ENCODE measurements at places on chromosomes 6 and 20.

- DNase-seq, result no peak
Observed at GRCh38 chr20:64041040-64041780, 5.2 kb downstream of the C20orf204 start.

DNA sequence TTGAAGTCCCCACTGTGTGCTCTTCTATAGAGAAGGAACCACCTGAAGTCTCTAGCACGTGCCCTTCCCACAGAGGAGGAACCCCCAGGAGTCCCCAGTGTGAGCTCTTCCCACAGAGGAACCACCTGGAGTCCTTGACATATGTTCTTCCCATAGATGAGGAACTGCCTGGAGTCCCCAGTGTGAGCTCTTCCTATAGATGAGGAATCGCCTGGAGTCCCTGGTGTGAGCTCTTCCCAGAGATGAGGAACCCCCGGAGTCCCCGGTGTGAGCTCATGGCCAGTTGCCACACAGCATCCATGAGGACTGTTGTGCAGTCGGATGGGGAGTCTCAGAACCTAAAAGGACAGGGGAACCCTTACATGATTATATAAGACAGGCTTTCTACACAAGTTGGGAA is 158.1 kb upstream of the THBS2 start:
- DNase-seq, result no peak

GRCh38 chr6:140828856-140829255 is 1303.9 kb upstream of the GJE1 start:
- DNase-seq, result no peak

DNA sequence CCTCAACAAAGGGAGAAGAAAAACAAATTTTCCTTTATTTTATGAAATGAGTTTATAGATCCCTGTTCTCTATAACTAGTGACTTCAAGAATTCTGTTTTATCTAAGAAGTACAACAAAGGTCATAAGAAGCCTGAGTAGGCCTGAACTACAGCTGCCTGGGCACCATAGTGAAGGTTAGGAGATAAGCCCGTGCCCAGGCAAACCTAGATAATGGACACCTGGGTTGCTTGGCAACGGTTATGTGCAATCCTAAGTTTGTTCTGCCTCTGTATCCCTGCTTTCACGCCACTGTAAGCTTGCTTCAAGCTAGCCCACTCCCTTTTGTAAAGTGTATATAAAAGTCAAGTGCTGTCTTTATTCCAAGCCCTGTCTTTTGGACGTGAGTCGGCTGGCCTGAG is 23.2 kb downstream of the SCGN start:
- no peak for DNase-seq

DNA sequence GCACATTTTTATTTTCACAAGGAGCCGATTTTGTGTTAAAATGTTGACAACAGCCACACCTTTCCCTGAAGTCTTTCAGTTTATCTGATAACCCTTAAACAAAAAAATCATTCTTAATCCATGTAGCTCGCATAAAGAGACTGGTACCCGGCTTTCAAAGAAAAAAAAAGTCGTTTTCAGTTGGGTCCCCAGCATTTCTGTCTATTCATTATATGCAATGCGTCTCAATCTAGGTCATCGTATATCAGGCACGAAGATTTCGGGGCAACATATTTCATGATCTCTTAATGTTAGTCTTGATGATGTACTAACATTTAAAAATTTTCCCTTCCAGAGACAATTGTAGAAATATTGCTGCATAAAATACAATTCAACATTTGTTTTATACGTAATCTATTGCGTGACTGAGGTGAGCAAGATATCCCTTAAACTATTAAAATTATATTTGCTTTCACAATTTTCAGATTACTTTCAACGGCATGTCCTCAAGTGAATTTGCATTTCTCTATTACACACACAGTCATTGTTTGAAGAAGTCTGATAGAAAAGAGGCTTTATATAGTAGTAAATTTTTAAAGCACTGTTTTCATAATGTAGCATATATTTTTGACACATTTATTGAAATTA is 2.9 kb upstream of the TUBB2B start:
- DNase-seq, result no peak

DNA sequence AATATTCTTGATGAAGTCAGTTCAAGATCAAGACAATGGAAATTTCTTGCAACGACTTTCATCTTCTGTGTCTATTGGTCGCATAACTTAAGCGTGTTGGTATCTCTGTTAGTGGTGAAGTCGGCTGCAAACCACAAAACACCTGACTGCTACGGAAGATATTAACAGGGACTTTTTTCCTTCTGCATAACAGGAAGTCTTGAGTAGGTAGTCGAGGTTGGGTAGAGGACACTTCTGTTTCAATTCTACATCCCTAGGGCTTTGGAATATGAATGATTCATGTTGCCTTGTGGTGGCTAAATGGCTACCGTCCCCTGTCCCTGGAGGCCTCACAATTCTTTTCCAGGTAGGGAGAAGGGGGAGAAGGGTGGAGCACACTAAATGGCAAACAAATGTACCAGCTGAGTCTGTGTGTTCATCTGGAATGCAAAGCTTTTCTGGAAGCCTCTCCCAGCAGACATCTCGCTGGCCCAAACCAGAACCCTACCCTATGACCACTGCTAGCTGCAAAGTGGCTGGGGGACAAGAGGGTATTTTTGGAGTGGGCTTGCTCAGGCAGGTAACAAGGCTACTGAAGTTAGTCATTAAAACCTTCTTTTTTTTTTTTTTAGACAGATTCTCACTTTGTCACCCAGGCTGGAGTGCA is 34.6 kb upstream of the NKX2-2 start:
- no peak for DNase-seq

DNA sequence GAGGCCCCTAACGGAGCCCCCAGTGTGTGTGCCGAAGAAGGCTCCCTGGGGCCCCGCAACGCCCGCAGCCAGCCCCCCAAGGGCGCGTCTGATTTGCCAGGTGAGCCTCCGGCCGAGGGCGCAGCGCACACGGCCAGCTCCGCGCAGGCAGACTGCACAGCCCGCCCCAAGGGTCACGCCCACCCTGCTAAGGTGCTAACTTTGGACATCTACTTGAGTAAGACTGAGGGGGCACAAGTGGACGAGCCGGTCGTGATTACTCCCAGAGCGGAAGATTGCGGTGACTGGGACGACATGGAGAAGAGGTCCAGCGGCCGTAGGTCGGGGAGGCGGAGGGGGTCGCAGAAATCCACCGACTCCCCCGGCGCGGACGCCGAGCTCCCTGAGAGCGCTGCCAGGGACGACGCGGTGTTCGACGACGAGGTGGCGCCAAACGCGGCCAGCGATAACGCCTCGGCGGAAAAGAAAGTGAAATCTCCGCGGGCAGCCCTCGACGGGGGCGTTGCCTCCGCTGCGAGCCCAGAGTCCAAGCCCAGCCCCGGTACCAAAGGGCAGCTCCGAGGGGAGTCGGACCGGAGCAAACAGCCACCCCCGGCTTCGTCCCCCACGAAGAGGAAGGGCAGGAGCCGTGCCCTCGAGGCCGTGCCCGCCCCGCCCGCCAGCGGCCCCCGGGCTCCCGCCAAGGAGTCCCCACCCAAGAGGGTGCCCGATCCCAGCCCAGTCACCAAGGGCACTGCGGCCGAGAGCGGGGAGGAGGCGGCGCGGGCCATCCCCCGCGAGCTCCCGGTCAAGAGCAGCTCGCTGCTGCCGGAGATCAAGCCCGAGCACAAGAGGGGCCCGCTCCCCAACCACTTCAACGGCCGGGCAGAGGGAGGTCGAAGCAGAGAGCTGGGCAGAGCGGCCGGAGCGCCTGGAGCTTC is 117.0 kb downstream of the RTN4IP1 start:
- peak; percentile 63 for DNase-seq

GRCh38 chr6:165895421-165896165 is 232.6 kb upstream of the PDE10A start:
- DNase-seq, result no peak

DNA sequence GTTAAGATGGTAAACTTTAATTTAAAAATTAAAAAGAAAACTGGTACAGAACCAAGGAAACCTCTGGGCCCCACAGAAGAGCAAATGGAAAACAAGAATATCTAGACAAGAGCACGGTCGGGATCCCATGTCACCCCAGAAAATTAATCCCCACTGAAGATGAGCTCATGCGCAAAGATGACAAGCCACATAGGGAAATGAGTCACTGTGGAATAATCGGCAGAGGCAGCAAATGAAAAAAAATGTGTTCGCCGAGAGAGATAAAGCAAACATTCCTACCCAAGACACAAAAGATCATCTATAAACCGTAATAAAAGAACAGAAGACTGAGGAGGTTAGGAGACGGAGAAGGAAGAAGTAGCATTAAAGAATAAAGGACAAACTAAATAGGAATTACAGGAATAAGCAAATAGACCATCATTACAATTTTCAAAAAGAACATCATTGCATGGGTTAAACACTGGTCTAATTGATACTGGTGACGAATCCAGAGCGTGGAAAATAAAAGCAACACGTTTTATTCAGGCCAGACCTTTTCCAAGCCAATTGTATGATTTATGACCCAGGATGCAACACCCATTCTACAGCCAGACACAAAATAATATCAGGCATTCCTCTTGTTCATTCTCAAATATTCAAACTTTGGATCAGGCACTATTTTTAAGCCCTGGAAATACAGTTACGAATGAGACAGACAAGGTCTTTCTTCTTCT is 138.0 kb upstream of the ARID1B start:
- DNase-seq, result no peak

DNA sequence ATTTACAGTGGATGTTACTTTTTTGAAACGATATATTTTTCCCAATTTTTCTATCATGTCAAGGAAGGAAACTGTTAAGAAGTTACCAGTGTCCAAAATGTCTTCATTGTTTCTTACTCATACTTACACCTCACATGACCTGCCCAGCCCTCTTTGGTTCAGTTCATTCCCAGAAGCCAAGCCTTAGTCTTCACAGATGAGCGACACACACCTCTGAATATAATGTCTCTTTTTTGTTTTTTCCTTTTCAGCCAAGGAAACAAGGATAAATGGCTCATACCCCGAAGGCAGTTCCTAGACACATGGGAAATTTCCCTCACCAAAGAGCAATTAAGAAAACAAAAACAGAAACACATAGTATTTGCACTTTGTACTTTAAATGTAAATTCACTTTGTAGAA is 225.2 kb downstream of the SMOC2 start:
- DNase-seq, result no peak

DNA sequence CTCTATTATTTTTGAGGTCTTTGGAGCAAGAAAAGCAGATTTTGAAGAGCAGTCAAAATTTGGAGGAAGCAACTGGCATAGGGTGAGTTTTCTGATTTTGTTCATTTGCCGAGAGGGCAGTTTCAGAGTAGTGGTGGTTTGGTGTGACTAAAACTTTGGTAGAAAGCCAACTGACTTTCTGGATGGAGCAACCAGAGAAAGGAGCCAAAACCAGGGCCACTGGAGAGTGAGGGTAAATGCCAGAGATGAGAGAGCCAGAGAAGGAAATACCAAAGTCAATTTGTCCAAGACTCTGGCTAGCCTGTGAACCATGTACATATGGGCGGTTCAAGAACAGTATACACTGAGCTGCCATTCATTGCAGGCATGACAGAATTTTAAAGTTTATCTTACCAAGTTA is 40.5 kb upstream of the ZBTB24 start:
- no peak for DNase-seq

GRCh38 chr6:143468026-143468425 is 17.4 kb downstream of the PEX3 start:
- DNase-seq, result no peak

DNA sequence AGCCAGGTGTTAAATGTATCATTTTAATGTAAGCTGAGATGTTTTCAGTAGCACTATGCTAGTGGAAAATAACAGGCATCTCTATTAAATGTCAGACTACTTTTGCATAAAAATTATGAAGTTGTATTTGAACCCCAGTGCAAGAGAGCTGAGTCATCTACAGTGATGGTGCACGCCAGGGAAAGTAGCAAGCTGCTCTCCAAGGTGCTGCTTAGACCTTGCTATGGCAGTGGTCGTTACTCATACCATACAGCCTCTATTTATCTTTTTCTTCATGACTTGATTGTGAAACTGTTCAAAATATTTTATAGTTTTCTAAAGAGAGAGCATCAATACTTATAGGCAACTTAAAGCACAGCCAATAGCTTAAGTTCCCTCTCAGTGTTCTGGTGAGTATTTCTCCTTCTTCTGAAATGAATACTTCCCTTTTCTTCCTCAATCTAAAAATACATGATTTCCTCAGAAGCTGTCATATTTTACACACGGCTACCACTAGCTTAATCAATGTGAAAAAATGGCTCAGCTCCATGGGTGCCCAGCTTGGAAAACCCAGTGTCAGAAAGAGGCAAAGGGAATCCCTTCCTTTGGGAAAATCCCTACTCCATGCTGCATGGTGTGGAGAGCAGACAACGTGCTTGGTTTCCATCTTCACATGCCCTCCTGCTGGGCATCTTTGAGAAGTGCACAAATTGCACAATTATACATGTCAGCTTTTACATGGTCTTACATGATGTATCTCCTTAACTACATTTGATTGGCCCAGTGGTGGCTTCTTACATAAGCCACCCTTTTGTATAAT is 105.6 kb downstream of the ELOVL4 start:
- no peak for DNase-seq

- DNase-seq, result no peak
Observed at GRCh38 chr20:56607061-56607704, 21.9 kb upstream of the TFAP2C start.

DNA sequence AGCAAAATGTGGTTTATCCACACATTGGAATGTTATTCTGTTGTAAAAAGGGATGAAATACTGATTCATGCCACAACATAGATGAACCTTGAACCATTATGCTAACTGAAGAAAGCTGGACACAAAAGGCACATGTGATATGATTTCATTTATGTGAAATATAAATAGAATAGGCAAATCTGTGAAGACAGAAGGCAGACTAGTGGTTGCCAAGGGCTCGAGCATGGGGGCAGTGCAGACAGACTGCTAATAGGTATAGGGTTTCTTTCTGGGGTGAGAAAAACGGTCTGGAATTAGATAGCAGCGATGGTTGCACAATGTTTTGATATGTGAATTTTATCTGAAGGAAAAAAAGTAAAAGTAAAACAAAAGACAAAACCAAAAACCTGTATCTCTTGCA is 54.6 kb upstream of the FNDC1 start:
- DNase-seq, result no peak

- no peak for DNase-seq
Observed at GRCh38 chr6:79684876-79685275, 53.7 kb downstream of the SH3BGRL2 start.

DNA sequence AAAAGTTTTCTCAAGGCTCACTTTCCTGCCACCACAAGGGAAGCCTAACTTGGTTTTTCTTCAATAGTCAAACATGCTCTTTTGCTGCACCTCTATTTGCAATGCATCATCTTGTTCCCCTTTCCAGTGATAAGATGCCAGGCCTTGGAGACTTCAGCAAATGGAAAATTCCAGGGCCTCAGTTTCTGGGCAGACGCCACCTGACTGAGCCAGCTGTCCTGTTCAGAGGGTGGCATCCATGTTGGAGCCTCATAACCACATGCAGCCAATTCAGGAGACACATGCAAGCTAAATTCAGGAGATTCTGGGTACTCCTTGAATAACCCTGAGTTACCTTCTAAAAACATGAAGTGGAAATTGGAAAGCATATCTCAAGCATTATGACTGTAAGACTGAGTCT is 285.6 kb upstream of the RNF24 start:
- no peak for DNase-seq

- DNase-seq, result no peak
Observed at GRCh38 chr20:41769592-41770018, 151.4 kb upstream of the CHD6 start.
